ENCODE measurements at places on chromosomes 5 and 9.

- no peak for DNase-seq
Observed at GRCh38 chr5:178194026-178194425, 6.9 kb upstream of the GMCL2 start.

DNA sequence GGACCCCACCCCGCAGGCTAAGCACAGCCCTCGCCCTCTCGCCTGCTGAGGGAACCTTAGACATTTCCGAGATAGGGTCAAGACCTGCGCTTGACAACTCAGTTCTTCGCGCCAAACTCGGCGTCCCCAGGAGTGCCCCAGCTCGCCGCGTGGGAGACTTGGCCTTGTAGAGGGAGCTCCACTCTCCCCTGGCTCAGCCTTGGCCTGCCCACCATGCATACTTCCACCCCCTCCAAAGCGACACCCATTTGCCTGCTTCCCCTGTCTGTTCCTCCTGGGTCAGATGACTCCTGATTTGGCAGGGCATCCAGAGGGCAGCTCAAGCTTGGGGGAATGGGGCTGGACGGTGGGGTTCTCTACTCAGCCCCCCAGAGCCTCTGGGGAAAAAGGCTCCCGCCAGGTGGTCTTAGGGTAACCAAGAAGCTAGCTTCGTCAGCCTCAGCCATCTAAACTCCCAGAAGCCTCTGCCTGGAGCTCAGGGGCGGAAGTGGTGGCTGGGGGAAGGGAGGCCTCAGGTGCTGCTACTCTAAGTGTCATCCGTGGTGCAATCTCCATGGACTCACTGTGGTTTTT lies 560 bp downstream of the DOCK2 start:
- no peak for DNase-seq

DNA sequence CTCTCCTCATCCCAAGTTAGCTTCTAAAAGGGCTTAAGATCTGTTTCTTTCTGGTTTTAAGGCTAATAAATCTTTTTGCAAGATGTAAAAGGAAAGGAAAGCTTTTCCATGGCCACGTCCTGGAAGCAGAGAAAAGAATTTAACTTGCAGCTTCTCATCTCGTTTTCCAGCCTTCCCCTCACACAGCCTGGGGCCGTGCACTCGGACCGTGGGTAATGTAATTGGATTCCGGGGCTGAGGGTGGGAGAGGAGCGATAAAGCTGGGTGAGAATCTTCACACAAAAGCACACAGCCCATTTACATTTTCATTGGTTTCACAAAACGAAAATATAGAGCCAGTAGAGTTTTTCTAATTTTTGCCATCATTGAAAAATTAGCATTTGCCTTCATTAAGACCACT lies 91.2 kb downstream of the IRX2 start:
- DNase-seq, result no peak

GRCh38 chr5:98929710-98930298 lies 997 bp upstream of the CHD1 start:
- DNase-seq, result no peak

DNA sequence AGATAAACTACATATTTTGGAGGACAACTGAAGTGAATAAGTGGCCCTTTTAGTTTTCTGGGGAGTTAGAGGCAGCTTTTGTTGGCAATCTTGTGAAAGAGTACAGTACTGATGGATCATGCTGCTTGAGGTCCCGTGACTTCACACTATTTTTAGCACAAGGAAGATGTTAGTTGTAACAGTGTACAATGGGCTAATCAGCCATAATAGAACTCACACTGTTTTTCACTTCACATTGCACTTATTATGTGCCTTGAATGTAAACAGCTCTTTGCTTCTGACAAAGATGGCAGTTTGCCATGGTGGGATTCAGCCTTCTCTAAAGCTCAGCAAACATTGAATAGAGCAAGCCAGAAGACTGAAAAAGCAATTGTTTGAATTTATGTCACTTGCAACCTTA lies 176.7 kb upstream of the ZNF608 start:
- DNase-seq, result peak; percentile 8

DNA sequence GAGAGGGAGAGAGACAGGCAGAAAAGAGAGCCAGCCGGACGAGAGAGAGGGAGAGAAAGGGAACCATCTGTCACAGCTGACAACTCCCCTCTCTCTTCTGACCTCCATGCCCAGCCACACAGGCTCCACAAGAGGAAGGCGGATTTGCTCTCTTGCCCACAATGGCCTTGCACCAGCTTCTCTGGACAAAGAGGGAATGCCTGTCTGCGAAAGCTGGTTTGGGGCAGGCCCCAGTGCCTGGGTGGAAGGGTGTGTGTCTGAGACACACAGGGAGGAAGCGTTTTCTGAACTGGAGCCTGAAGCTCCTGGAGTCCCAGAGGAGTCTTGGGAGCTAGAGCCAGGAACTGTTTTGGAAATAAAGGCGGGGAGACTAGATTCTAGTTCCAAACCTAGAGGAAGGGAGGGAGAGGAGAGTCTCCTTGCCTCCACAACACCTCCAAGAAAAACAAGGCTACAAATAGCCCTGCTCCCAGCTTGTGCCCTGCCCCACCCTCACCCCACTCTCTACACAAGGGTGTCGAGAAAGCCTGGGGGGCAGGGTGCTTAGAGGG lies 12.5 kb downstream of the C1QTNF2 start:
- DNase-seq, result no peak

DNA sequence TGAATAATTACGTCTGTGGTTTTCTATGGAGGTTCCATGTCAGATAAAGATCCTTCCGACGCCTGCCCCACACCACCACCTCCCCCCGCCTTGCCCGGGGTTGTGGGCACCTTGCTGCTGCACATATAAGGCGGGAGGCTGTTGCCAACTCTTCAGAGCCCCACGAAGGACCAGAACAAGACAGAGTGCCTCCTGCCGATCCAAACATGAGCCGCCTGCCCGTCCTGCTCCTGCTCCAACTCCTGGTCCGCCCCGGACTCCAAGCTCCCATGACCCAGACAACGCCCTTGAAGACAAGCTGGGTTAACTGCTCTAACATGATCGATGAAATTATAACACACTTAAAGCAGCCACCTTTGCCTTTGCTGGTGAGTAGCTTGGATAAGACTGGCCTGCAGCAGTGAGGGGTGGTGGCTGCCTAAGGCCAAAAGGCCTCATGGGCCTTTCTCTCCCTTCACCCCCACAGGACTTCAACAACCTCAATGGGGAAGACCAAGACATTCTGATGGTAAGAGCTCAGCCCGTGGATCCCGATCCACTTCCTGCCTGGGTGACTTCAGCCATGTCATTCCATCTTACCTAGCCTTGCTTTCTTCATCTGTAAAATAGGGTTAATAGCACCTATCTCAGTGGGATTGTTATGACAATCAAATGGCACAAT lies at the start of gene IL3:
Gene IL3, plus strand, starts transcription at position 155 of the 661 bp plus-strand sequence. Its CDS starts 52 bp downstream, at position 207.
- DNase-seq, result no peak

- DNase-seq, result no peak
Observed at GRCh38 chr5:130112246-130112645, 208.0 kb downstream of the CHSY3 start.

- no peak for DNase-seq
Observed at GRCh38 chr5:177452688-177453638, 6.3 kb downstream of the PRR7 start.

- DNase-seq, result peak; percentile 30
Observed at GRCh38 chr5:111756581-111757354, at the start of gene NREP. TSS of gene NREP (minus strand) at chr5:111757194. CDS start at chr5:111755772, 1,422 bp downstream.

- DNase-seq, result no peak
Observed at GRCh38 chr5:68802430-68802829, 291.4 kb upstream of the SLC30A5 start.

Data from NCI-H2107 (cell line).